Small intestine (tissue), 16 donors: ENCODE measurements at places on chromosomes 3 and 15. TPM values are rescaled to one million over a fixed set of nuclear protein-coding genes. Genes with fewer than 3 reads are reported as not detected.

The IGSF10 gene
- 2.6 TPM for polyA plus RNA-seq

- DNase-seq = peak; percentile 24
Observed at GRCh38 chr3:62718011-62718410, 157.2 kb downstream of the CADPS start.

The IMPG2 gene
- polyA plus RNA-seq = 0.04 TPM

DNA sequence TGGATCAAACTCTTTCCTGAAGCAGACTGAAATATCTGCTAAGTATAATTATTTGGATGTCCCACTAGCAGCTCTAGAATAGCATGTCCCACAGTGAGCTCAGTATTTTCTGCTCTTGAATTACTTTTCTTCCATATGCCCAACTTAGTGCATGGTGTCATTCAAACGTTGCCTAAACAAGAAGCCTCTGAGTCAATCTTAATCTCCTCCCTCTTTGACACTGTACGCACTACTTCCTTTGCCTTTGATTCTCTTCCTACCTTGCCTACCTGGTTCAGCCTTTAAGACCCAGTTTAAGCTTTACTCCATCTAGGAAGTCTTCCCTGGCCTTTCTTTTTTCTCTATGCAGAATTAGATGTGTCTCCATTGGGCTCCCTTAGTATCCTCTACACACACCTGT, 54.5 kb downstream of the SEC22A start:
- DNase-seq = no peak

The BSN gene
- 0.69 TPM for polyA plus RNA-seq

DNA sequence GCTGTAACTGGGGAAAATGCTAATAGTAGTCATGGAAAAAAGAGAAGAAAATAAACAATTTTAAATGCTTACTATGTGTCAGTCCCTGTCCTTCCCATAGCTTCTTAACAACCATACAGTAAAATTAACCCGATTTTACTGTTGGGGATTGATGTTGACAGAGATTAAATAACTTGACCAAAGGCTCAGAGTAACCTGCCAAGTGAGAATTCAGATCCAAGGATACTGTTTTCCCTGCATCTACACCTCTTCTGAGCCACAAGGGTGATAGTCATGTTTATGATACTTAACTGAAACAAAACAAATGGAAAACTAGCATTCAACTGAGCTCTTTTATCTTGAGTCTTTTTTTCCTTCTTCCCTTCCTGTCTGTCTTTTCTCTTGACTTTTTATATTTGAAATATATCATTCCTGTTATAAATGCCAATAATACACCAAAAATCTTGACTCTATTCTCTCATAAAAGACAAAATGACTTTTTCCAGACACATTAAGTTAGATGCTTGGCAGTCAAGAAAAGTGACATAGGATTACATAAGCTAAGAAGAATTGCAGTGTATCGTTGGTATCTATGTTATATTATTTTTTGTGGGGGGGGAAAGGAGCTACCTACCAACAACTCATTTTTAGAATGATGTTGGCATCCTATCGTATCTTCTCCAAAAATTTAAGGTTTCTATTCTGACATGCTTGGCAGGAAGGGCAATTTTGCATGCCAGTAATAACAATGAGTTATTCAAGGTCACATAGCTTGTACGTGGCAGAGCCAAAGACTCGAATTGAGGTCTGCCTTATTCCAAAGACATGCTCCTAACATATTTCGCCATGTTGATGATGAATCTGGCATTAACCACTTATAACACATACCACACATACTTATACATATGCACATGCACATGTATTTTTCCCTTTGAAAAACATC, 306.6 kb upstream of the KCNH8 start:
- DNase-seq = no peak

DNA sequence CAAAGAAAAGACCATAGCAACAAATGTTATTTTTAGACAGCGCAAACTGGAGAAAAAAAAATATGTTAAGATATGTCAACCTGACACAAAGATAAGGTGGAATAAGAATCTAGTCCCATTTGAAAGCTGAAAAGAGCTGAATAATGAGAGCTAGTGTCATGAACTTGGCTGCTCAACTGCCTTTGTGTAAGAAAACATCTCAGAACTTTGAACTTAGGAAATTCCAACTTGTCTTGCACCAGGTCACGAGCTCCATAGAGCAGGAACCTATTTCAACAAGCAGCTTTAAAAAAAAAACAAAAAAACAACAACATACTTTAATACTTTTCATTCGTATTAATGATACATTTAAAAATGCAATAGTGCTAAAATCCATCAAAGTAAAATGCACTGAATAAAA, 79.5 kb downstream of the ZNF280D start:
- DNase-seq = peak; percentile 74

The MLH1 gene
- polyA plus RNA-seq = 5.6 TPM

The TFDP2 gene
- polyA plus RNA-seq = 50.5 TPM

The GP9 gene
- polyA plus RNA-seq = not detected

- no peak for DNase-seq
Observed at GRCh38 chr15:63072809-63073277, 30.3 kb downstream of the TPM1 start.

GRCh38 chr15:23835953-23836352, 148.8 kb upstream of the NDN start:
- no peak for DNase-seq

DNA sequence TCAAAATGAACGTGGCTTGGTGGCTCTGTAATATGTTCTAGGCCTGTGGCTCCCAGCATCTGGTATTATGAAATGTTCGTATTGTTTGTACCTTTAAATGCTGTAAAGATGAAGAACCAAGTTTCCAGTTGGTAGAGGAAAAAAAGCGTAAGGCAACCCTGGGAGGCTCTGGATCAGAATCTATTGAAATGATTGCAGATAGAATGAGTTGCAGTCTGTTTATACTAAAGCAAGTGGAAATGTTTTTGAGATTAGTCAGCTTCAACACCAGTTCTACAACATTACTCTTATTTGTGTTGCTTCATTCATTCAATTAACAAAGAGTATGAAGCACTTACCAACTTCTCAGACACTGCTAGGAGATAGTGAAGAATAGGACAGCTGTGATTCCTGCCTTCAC, 5.3 kb downstream of the ARL6IP5 start:
- no peak for DNase-seq

DNA sequence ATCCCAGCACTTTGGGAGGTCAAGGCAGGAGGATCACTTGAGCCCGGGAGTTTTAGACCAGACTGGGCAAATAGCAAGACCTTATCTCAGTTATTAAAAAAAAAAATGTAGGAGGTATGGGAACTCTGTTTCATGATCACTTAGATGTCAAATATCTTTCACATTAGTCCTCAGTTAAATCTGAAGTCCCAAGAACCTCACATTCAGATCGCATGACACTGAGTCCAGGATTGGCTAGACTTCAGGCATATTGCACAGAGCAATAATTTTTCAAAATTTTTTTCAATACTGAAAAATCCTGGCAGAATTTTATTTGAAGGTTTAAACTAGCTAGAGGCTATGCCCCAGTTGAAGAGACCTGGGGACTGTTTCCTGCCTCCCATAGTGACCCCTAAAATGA, 56.3 kb upstream of the ZNF148 start:
- DNase-seq = no peak
